ENCODE measurements at places on chromosomes 3 and 15.

- DNase-seq, result no peak
Measured at GRCh38 chr3:133711013-133711412, 35.2 kb upstream of the TF start.

DNA sequence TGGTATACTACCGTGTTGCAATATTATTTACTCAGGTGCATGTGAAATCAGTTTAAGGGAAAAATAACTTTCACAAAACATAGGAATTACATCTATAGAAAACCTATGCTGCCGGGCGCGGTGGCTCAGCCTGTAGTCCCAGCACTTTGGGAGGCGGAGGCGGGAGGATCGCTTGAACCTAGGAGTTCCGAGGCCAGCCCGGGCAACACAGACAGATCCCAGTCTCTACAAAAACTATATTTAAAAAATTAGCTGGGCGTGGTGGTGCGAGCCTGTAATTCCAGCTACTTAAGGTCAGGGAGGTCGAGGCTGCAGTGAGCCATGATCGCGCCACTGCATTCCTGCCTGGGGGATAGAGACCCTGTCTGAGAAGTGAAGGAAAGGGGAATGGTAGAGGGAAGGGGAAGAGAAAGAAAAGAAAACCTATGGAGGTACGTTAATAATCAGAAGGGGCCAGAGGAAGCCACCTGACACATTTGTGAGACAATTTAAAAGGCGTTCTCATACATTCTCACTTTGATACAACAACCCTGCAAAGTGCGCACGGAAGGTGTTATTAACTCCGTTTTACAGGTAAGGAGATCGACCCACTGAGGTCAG is 456 bp upstream of the TMEM62 start:
- no peak for DNase-seq

- no peak for DNase-seq
Measured at GRCh38 chr15:73325191-73325861, 43.4 kb downstream of the HCN4 start.

DNA sequence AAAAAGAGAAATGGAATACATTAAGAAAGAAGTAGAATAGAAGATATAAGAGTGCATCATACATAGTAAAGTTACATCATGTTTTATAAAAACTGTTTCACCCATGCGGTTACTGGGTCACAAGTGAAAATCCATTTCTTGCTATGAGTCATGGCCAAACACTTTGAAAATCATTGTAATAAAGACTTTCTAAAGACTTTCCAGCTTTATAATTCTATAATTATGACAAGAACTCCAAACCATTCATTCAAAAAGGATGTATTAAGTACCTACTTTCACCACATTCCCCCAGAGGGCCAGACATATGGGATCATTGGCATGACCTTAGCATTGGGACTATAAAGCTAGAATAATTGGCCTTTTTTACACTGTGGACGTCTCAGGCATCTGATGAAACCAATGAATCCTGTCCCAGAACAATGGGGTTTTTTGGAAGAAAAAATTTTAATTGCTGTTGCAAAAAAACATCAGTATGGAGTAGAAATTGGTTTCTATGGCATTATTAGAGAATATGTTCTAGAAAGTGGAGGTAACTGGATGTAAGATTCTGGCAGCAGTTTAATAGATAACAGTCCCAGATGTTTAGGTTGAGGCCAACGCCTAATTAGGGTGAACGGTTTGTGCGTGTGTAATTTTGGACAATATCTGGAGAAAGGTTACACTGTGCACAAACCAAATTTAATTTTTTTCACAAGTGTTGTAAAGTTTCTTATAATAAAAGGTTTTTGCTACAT is 3.3 kb upstream of the SKIC8 start:
- no peak for DNase-seq

DNA sequence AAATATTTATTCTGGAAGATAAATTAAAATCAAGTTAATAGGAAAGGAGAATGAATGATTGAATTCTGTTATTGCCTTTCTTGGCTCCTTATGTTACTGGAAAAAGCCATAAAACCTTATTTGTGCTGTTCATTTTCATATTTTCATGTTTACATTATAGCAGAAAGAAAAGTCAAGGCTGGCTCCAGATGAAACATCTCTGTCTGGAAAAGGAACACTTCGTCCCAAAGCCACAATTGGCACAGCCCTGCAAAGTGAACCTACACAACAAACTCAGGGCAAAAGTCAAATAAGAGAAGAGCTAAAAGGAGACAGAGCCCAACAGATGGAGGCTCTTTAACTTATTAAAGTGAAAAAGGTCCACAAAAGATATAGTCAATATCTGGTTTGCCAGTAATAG is 73.4 kb downstream of the GTPBP8 start:
- peak; percentile 33 for DNase-seq

GRCh38 chr15:52855157-52855556 is 65.0 kb upstream of the ONECUT1 start:
- DNase-seq, result no peak

GRCh38 chr15:62573876-62574275 is 408.8 kb upstream of the C2CD4B start:
- no peak for DNase-seq

DNA sequence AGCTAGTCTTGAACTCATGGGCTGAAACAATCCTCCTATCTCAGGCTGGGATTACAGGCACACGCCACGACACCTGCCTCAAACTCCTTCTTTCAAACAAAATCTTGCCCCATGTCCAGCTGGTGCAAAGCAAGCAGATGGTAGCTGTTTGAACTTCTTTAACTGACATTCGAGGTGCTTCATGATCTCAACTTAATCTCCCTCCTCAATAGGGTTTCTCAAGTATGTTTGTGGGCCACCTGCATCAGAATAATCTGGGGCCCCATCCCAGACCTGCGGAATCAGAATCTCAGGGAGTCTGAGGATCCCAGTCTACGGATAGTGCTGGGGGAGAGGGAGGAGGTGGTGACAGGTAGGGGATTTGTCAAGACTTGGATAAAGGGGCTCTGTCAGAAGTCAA is 20.9 kb upstream of the TRH start:
- DNase-seq, result no peak

DNA sequence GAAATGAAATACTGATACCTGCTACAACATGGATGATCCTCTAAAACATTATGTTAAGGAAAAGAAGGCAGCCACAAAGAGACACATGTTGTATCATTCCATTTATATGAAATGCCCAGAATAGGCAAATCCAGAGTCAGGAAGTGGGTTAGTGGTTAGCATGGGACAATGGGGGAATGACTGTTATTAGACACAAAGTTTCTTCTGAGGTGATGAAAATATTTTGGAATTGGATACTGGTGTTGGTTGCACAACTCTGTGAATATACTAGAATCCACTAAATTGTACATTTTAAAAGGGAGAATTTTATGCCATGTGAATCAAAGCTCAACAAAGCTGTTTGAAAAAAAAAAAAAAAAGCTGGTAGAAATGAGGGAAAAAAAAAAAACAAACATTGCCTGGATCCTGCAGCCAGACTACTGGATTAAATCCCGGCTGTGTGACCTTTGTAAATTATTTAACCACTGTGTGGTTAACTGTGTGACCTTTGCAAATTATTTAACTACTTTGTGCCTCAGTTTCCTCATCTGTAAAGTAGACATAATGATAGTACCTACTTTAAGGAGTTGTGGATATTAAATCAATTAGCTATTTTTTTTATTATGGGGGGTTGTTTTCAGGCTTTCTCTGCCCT is 75.6 kb upstream of the PRICKLE2 start:
- DNase-seq, result no peak

GRCh38 chr3:172119266-172119969 is 80.0 kb downstream of the FNDC3B start:
- no peak for DNase-seq

GRCh38 chr3:167691366-167691765 is 37.6 kb upstream of the WDR49 start:
- DNase-seq, result no peak

DNA sequence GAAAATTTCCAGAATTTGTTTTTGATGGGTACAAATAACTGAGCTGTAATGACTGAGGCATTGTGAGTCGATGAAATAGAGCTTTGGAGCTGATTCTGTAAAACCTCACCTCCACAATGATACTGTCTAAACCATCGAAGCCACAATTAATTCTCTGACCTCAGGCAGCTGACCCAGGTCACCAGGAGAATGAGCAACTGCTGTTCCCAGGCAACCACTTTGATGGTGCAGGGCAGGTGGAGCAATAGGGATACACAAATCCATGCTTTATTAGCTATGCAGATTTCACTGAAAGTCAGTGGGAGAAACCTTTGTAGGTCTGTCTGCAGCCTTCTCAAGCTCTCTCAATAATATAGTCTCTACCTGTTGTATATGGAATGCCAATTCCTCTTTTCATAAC is 204.4 kb downstream of the RYR3 start:
- no peak for DNase-seq

- DNase-seq, result no peak
Measured at GRCh38 chr3:37954881-37955280, 35.7 kb upstream of the VILL start.

DNA sequence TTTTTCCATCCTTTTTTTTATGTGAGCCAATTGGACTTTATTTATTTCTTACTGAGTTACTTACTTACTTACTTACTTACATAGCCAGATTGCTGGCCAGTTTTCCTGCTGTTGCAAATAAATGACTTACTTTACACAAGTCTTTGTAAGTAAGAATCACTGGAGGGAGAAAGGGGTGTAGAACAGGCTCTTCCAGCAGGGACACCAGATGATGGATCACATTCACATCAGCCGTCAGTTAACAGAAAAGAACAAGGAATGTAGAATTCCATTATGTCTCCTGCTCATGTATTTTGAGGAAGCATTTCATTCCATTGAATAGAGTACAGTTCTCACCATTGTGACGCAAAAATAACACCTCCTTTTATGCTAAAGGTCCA is 188.6 kb downstream of the FNDC3B start:
- DNase-seq, result no peak

Measured in testis (tissue), 5 donors.